Neural progenitor cell (in vitro differentiated cells): ENCODE measurements at places on chromosomes 7 and 10. TPM values are rescaled to one million over a fixed set of nuclear protein-coding genes. Genes with fewer than 3 reads are reported as not detected.
A peak's percentile ranks its signal among the peaks of the same experiment; 100 is the strongest.

- no peaks in the 10 kb centered on the region for H3K36me3 ChIP-seq
- H3K27me3 ChIP-seq, result peaks cover 16% of the 10 kb centered on the region
- no peak overlapping the region for H3K4me3 ChIP-seq
- DNase-seq, result no peak
Observed at GRCh38 chr7:106114716-106115383, 2.7 kb upstream of the SYPL1 start.

DNA sequence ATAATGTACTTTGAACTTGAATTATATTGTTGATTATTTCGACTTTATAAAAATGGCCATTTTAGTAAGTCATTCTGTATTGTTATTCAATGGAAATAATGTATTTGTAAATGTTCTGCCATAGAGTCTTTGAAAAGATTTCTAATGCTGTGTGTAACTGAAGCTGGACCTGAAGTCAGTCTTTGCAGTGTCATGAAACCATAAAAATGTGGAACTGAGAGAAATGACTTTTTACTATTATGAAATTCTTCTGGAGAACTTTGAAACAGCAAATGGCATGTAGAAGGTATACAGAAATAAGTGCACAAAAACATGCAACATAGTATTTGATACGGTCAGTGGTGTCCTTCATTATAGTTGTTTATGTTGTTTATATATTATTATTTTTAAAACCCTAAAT is 59.7 kb upstream of the ADRA2A start:
- no peaks in the 10 kb centered on the region for H3K4me1 ChIP-seq
- DNase-seq, result no peak
- H3K27ac ChIP-seq, result no peak overlapping the region
- H3K27me3 ChIP-seq, result no peaks in the 10 kb centered on the region

DNA sequence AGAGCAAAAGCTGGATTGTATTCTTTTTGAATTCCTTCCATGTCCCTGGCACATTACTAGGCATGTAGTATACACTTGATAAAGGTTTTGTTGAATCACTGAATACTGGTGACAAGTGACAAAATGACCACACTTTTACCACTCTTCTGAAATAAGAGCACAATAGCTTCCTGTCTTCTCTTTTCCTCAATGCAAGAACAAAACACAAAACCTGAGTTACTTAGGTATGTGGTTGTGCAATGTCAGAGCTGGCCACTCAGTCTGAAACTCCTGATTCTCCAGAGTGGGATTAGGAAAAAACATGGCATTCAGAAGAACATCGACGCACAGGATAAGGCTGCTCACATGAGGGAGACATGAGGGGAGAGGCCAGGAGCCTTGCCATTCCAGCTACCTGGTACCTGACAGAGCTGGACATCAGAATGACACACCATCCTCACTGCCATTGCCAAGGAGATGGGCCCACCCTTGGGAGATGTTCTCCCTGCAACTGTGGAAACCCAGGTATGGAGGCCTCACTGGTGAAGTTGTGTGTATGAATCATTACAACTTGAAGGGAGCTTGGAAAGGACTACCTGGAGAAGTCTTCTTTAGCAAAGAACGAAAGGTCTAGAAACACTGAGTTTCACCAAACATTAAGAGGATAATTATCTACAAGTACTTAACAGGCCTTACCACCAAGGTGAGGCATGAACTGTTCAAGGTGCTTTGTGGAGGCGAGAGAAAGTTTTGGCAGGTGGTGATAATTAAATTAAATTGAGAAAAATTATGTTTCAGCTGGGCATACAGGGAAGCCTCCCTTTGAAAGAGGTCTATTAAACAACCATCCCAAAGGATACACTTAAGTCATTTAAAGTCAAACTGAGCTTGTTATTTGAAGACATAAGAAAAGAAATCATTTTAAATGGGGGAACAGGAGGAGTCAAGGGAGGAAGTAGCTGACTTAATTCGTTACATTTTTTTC is 246.5 kb upstream of the AOAH start:
- no peak overlapping the region for H3K4me3 ChIP-seq
- H3K36me3 ChIP-seq, result no peaks in the 10 kb centered on the region
- peaks cover 28% of the 10 kb centered on the region for H3K4me1 ChIP-seq
- H3K27me3 ChIP-seq, result no peaks in the 10 kb centered on the region
- peak overlapping the region; percentile 42 for H3K27ac ChIP-seq
- no peak for DNase-seq

DNA sequence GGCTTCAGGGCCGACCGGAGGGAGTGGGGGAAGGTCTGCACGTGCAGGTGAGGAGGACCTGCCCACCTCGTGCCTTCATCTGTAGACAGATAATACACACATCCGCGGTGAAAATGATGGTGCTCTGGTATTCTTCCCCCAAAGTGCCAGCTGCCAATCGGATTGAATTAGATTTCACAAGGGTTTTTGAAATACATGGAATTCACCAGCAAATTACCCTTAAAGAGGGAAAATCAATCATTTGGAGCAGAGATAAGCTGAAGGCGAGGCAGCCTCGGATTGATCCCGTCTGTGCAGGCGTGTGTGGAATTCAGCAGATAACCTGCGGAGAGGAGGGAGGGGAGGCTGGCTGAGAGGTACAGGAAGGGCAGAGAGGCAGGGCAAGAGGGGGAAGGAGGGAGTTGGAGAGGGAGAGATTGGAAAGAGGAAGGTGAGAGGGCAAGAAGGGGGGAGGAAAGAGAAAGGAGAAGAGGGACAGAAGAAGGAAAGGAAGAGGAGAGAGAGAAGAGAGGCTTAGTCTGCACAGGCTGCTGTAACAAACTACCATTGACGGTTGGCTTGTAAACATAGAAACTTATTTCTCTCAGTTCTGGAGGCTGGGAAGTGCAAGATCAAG is 84.2 kb downstream of the C10orf105 start:
- peaks cover 83% of the 10 kb centered on the region for H3K4me1 ChIP-seq
- no peak overlapping the region for H3K27ac ChIP-seq
- no peaks in the 10 kb centered on the region for H3K27me3 ChIP-seq
- no peak overlapping the region for H3K4me3 ChIP-seq

DNA sequence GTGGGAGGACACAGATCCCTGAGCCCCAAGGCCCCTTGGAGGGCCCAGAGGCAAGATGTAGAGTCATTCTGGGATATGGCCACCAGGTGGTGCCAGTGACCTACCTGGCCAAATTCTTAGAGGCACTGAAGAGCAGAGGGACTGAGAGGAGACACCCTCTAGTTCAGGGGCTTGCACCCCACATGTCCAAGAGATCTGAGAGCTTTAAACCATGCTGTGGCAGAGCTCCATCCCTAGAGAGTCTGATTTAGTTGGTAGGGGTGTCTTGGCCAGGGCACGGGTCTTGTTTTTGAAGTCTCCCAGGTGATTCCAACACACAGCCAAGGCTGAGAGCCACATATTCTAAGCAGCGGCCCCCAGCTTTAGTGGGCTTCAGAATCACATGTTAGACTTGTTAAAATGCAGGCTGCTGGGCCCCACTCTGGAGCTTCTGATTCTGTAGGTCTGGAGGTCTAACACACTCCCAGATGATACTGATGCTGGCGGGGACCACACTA is 52.5 kb downstream of the PRF1 start:
- no peak overlapping the region for H3K27ac ChIP-seq
- peak; percentile 75 for DNase-seq
- no peaks in the 10 kb centered on the region for H3K4me1 ChIP-seq
- no peaks in the 10 kb centered on the region for H3K36me3 ChIP-seq

DNA sequence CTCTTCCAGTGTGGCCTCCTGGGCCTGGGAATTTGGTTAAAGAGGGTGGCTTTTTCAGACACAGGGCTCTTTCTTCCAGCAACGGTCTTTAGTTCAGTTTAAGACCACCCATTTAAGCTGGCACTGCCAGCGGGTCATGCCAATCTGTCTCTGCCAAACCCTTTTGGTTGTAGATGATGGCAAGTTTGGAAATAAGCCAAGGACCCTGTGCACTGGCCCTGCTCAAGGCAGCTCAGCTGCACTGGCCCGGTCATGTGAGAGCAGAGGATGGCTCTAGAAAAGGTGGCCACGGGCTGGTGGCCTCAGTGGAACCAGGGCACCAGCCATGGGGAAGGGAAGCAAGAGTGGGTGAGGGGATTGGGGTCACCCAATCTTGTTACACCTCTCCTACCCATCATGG is 294.1 kb downstream of the GLRX3 start:
- H3K4me1 ChIP-seq, result no peaks in the 10 kb centered on the region
- H3K27ac ChIP-seq, result no peak overlapping the region
- no peaks in the 10 kb centered on the region for H3K36me3 ChIP-seq
- DNase-seq, result no peak
- no peaks in the 10 kb centered on the region for H3K27me3 ChIP-seq
- no peak overlapping the region for H3K4me3 ChIP-seq

- no peaks in the 10 kb centered on the region for H3K36me3 ChIP-seq
- H3K27me3 ChIP-seq, result peaks cover 100% of the 10 kb centered on the region
- H3K4me1 ChIP-seq, result peaks cover 49% of the 10 kb centered on the region
- peak overlapping the region; percentile 23 for H3K4me3 ChIP-seq
- no peak overlapping the region for H3K27ac ChIP-seq
Observed at GRCh38 chr7:101166909-101167644, 1.7 kb upstream of the VGF start.

DNA sequence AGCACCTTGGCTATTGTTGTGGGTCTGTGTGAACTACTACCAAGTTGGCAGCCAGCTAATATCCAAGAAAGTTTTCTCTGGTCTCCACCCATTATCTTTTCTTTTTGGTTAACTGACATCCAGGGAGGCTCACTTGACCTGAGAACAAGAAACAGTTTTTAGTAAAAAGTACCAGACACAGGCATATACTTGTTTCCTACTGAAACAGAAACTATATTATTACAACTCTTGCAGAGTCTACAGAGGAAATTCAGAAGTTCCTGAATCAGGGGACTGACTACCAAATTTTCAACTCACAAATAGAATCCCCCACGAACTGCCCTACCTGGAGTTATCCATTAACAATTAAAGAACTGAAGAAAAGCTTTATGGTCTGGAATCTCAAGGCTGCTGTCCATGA is 168.9 kb downstream of the KCND2 start:
- no peak overlapping the region for H3K4me3 ChIP-seq
- H3K27ac ChIP-seq, result no peak overlapping the region
- no peak for DNase-seq
- no peaks in the 10 kb centered on the region for H3K4me1 ChIP-seq

GRCh38 chr7:137900137-137900536 is 53.4 kb upstream of the DGKI start:
- no peak for DNase-seq
- H3K4me1 ChIP-seq, result peaks cover 3% of the 10 kb centered on the region
- no peak overlapping the region for H3K4me3 ChIP-seq
- H3K27ac ChIP-seq, result no peak overlapping the region

DNA sequence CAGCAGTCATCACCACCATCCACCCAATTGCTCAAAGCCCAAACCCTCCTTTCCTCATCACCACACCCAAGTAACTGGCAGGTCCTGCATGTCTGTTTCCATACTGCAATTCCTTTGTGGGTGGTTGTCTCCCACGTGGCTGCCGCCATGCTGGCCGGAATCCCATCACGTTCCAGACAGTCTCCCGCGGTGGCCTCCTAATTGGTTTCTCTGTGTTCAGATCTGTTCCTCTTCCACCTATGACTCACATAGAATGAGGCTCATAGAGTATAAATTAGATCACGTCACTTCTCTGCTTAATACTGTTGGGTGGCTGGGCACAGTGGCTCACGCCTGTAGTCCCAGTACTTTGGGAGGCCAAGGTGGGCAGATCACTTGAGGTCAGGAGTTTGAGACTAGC is 813.0 kb downstream of the TYW1 start:
- no peak overlapping the region for H3K27ac ChIP-seq
- H3K4me1 ChIP-seq, result no peaks in the 10 kb centered on the region
- no peaks in the 10 kb centered on the region for H3K27me3 ChIP-seq
- no peaks in the 10 kb centered on the region for H3K36me3 ChIP-seq

DNA sequence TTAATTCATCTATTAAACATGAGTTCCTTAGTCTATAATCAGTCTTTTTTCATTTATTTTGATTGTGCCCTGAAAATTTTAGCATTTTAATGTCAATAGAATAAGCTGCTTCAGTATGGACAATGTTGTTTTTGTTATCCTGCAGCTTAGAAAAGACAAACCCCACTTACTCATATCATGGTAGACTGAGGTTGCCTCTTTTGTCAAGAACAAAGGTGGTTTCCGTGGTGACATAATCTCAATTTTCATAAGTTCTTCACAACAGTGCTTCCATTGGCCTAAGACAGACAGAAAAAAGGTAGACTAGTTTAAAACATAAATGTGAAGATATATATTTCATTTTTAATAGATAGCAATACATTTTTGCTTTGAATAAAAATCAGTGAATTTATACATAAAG is 69.1 kb downstream of the RTKN2 start:
- no peaks in the 10 kb centered on the region for H3K27me3 ChIP-seq
- no peak overlapping the region for H3K27ac ChIP-seq
- peaks cover 9% of the 10 kb centered on the region for H3K36me3 ChIP-seq
- no peak for DNase-seq
- H3K4me1 ChIP-seq, result no peaks in the 10 kb centered on the region

GRCh38 chr10:43229208-43230061 is 37.4 kb downstream of the RASGEF1A start:
- DNase-seq, result peak; percentile 76
- peak overlapping the region; percentile 76 for H3K4me3 ChIP-seq
- H3K36me3 ChIP-seq, result no peaks in the 10 kb centered on the region
- H3K27me3 ChIP-seq, result peaks cover 67% of the 10 kb centered on the region

DNA sequence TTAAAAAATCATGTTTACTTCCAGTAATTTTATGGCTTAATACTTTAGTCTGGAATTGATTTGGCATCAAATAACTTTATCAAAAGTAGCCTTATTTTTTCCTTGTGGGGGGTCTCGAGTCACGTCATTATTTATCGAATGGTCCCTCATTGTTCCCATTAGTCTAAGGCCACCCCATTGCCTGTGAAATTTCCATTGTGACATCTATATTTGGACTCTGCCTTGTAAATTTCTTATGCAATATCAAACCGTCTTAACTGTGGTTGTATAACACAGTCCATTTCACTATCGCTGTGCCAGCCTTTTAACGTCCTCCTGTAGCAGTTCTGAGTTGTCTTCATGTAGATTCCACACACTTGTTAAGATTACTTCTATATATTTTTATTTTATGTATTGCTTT is 103.9 kb upstream of the RET start:
- no peak for DNase-seq
- H3K36me3 ChIP-seq, result no peaks in the 10 kb centered on the region
- no peaks in the 10 kb centered on the region for H3K4me1 ChIP-seq
- H3K27me3 ChIP-seq, result no peaks in the 10 kb centered on the region
- no peak overlapping the region for H3K27ac ChIP-seq

- no peak overlapping the region for H3K27ac ChIP-seq
- H3K27me3 ChIP-seq, result no peaks in the 10 kb centered on the region
- H3K4me1 ChIP-seq, result peaks cover 4% of the 10 kb centered on the region
- DNase-seq, result no peak
- no peaks in the 10 kb centered on the region for H3K36me3 ChIP-seq
Observed at GRCh38 chr7:120944826-120945562, 5.6 kb upstream of the ING3 start.

GRCh38 chr7:70056363-70056762 is 458.1 kb downstream of the AUTS2 start:
- H3K27me3 ChIP-seq, result no peaks in the 10 kb centered on the region
- no peak for DNase-seq
- H3K4me3 ChIP-seq, result no peak overlapping the region
- no peaks in the 10 kb centered on the region for H3K36me3 ChIP-seq
- no peaks in the 10 kb centered on the region for H3K4me1 ChIP-seq
- no peak overlapping the region for H3K27ac ChIP-seq

ELOVL3 gene
- 0.40 TPM in 1 of 2 replicates, not detected in the other for total RNA-seq

GET4 gene
- total RNA-seq, result 17.2 and 35.7 TPM in 2 replicates

VAX1 gene
- 0.25 TPM in 1 of 2 replicates, not detected in the other for total RNA-seq

ZNF488 gene
- not detected in 2 replicates for total RNA-seq

EFCAB10 gene
- 1.1 and 5.0 TPM in 2 replicates for total RNA-seq

CALCR gene
- 0.22 TPM in 1 of 2 replicates, not detected in the other for total RNA-seq

PRSS2 gene
- total RNA-seq, result not detected in 2 replicates

GALNT17 gene
- total RNA-seq, result 17.1 and 23.0 TPM in 2 replicates

ZNHIT1 gene
- total RNA-seq, result 39.1 and 52.9 TPM in 2 replicates

SAMD9L gene
- not detected in 2 replicates for total RNA-seq

FAM25G gene
- total RNA-seq, result not detected in 2 replicates

UCMA gene
- total RNA-seq, result not detected in 2 replicates

PDGFA gene
- total RNA-seq, result 9.8 and 13.7 TPM in 2 replicates
